ENCODE measurements at places on chromosomes 12 and 14.

DNA sequence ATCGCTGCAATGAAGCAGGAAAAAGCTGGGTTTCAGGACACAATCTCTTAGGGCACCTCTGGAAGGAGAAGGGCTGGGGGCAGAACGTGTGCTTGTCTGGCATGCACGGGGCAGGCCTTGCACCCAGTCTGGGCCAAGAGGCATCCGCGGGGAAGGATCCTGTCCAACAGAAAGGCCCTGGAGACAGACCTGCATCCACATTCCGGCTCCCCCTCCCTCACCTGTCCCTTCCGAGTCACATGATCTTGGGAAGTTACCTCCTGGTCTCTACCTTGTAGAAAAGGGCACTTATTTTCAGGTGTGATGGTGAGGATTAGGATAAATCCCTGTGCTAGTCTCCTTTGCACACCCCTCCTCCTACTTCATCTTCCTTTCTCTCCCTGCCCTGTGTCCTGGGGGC lies 25.4 kb downstream of the CLMN start:
- no peak for DNase-seq

DNA sequence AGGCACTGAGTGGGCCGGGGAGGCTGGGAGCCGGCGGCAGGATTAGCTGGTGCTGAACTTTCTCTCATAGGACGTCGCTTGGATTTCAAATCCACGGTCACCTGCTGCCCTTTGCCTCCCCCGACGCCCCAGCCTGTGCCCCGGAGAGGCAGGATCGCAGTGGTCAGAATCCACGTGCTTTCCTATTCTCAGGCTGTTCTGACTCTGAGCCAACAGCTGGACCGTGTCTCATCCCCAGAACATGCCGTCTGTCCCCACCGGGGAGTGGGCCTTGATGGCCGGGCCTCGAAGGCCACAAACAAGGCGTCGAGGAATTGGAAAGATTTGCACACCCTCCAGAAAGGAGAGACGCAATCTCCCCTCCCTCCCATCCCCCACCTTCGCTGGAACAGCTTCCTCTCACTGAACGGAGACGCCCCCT lies 18.5 kb upstream of the MLXIP start:
- no peak for DNase-seq

DNA sequence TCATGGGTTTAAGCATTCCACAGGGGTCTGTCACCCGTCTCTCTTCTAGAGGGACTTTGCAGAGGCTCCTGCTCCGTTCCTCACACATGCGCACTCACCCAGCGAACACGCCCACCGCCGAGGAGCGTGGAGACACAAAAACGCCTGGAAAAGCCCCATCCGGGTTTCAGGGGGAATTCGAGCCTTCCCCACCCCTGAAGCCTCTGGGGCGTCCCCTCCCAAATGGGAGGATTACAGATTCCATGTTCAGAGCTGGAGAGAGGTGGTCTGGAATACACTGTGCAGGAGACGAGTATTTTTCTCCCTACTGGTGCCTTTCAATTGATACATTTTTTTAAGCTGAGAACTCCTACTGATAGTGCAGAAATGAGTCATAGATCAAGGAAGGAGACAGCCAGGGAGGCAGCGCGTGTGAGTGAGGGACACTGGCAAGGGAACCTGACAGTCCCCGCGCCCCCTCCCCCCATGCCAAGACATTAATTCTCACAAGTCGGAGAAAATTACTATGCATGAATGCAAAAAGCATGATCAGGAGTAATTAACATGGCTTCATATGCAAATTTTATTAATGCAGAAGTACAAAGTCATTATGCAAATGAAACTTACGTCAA lies 36.9 kb downstream of the BCL11B start:
- peak; percentile 81 for DNase-seq

DNA sequence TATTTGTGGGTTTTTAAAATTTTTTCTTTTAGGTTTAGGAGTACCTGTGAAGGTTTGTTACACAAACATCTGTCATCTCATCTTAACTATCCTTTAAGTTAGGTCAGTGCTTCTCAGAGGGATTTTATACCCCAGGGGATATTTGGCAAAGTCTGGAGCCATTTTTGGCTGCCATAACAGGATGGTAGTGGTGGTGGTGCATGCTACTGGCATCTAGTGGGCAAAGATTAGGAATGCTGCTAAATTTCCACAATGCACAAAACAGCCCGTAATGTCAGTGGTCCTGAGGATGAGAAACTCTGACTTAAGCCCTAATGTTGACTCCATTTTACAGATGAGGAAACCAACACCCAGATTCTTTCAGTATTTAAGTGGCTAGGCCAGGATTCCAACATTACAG lies 85.2 kb upstream of the MYF6 start:
- no peak for DNase-seq

GRCh38 chr14:54194501-54194900 lies 202.3 kb upstream of the CDKN3 start:
- no peak for DNase-seq

DNA sequence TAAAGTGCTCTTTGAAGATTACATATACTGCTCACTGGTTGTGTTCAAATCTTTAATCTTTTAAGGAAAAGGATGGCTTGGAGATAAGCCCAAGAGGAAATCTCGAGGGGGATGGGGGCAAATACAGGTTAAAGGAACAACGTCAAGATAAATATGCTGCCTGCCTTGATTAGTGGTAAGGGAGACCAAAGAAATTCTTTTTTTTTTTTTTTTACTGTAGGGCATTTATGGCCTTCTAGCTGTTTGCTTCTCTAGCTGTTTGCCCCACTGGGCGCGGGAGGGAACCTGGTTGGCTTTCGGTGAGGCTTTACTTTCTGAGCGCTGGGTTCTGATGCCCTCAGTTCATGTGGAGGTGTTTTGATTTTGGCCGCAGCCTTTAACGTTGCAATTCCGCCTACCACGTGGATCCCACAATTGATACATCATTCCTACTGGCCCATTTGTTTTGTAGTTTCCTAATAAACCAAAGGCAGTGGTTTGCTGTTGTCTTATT lies 5.7 kb downstream of the CCND2 start:
- DNase-seq: no peak

DNA sequence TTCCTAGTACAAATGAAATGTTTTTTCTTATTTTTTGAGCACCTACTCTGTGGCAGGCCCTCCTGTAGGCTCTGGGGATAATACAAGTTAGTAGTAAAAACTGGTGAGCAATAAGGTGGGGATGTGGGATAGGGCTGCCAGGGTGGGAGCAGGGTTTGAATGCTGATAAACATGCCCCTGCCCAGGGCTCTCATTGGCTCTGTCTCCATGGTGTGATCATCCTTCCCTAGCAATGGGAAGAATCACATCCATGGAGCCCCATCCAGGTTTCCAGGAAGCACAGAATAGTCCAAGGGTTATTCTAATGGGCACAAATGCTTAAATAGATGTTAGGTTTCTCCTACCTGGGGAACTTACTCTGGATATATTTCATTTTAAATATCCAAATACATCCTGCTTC lies 45.5 kb downstream of the GIT2 start:
- no peak for DNase-seq

DNA sequence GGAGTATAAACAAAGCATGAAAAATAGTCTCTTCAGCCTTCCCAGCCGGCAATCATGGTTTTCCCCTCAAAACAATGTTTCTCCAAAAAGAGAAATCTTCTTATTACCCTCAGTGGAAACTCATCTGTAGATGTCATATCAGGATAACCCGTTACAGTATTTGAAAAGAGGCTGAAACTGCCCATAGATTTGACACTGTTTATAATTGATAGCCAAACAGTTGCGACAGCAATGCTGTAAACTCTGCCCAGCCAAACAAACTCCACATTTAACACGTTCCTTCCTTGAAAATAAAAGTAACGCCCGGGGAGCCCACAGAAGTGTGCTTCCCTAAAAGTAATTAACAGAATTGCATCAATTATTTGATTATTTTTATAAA lies 201.3 kb upstream of the FOXN3 start:
- no peak for DNase-seq

- no peak for DNase-seq
Measured at GRCh38 chr12:70756118-70756517, 118.9 kb upstream of the PTPRB start.

DNA sequence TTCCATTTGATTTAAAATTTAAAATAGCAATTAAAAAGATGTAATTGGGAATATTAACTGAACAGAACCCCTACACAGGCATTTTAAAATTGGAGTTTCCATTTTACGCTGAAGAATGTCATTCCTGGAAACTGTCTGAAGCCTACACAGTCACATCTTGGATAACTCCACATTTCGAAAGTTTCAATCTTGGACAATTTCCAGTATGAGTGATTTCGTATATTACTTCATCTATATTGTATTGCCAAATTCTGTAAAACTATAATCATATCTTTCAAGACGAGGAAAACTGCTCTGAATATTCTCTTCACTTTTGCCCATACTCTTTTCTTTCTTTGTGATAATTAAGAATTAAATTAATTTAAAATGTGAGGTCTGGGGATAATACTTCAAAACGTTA lies 194.2 kb upstream of the ABCD2 start:
- no peak for DNase-seq

- no peak for DNase-seq
Measured at GRCh38 chr14:92717571-92718042, 30.8 kb downstream of the LGMN start.

- DNase-seq: no peak
Measured at GRCh38 chr12:28708918-28709371, 440.1 kb upstream of the FAR2 start.

All from activated CD4-positive, alpha-beta T cell treated with anti-CD3 and anti-CD28 coated beads, Interleukin-2, amount 50 U/mL, for 1 hour (primary cell).